ENCODE measurements at places on chromosomes 7 and 10.

DNA sequence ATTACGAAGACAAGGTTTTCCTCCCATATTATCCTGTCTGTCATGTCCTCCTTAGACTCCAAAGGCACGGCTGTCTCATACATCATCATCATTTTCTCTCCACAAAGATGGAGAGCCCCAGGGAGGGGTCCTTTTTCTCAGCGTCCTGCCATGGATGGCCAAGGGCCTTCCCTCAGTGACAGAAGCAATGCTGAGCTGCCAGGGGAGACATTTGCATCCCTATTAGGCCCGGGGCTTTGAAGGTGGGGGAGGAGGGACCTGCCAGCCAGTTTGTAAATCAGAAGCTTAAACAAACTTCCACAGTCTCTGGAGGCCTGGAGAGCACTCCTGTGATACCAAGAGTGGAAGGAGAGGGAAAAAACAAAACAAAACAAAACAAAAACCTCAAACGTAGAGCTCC lies 112.4 kb upstream of the ADO start:
- DNase-seq = no peak

DNA sequence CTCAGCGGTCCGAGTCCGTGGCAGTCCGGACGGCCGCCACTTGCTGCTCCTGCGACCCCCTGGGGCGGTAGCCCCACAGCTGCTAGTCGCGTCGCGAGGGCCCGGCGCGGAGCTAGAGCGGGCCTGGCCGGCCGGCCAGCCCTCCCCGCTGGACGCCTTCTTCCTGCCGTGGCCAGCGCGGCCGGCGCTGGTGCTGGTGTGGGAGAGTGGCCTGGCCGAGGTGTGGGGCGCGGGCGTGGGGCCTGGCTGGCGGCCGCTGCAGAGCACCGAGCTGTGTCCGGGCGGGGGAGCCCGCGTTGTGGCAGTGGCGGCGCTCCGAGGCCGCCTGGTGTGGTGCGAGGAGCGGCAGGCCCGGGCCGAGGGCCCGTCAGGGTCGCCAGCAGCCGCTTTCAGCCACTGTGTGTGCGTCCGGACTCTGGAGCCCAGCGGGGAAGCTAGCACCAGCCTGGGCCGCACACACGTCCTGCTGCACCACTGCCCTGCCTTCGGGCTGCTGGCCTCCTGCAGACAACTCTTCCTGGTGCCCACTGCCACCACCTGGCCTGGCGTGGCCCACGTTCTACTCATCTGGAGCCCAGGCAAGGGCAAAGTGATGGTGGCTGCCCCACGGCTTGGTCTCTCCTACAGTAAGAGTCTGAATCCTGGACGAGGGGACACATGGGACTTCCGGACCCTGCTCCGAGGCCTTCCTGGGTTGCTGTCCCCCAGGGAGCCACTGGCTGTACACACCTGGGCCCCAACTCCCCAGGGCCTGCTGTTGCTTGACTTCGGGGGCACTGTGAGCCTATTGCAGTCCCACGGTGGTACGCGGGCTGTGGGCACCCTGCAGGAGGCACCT lies 631 bp downstream of the HPS6 start:
- no peak for DNase-seq

GRCh38 chr10:68816796-68817412 lies 10.4 kb upstream of the STOX1 start:
- no peak for DNase-seq

DNA sequence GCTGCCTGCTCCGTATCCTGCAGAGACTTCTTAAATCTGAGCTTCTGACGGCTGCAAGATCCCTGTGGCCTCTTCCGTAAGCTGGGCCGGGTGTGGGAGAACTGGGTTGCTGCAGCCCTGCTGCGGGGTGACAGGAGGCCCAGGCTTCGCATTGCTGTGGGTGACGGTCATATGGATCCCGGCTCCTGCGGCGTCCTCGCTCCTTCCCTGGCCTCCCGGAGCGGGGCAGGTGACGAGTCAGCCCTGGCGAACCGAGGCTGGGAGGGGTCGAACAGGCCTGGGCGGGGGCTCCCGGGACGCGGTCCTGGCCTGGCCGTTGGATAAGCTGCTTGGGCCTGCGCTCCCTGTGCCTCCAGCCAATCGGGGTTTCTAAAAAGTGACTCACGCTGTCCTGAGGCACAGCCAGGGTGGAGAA lies 7.8 kb upstream of the UBE2D1 start:
- peak; percentile 5 for DNase-seq
